ENCODE measurements at places on chromosomes 16 and 17.
A peak's percentile ranks its signal among the peaks of the same experiment; 100 is the strongest.

GRCh38 chr17:73867056-73867455, 222.8 kb upstream of the SDK2 start:
- no peak for DNase-seq

DNA sequence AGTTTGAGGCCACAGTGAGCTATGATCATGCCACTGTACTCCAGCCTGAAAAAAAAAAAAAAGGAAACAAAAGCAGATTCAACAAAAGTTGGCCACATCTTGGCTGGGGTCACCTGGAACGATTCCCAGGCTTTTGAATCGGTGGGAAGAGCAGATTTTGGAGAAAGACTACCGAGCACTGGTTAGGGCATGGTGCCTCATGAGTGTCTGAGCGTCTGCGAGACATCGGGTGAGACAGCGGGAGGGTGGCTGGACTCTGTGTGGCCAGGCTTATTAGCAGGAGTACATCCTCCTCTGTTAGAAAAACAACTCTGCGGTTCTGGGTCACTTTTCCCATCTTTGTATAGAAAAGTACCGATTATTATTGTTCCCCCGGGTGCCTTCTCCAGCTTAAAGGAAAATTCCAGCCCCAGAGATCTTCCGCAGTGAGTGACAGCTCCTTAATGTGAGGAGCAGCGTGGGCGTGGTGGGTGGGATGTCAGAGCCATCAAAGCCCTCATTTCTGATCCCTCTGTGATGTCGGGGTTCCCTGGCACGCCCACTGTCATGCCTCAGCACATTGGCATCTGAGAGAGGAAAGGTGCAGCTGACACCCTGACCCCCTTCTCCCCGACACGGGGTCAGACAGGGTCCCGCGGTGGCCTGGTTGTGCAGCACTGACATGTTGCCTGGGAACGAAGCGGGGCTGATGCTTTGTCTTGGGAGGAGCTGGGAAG, 6.9 kb downstream of the RGS9 start:
- no peak for DNase-seq

DNA sequence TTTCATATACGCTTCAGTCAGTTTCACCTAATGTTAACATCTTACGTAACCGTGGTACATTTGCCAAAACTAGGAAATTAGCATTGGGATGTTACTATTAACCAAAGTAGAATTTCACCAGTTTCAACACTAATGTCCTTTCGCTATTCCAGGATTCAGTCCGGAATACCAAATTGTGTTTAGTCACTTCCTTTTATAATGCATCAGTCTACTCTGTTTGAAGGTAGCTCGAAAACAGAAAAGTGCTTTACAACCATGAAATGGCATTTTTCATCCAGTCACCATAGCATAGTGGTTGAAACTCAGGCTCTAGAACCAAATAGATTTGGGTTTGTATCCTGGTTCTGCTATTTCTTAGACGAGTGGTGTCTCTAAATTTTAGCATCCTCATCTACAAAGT, 29.4 kb downstream of the AP2B1 start:
- no peak for DNase-seq

- DNase-seq, result no peak
These were observed 8.3 kb downstream of the ANKRD40 start for GRCh38 chr17:50699410-50699809.

GRCh38 chr16:25838724-25839186, 147.0 kb downstream of the HS3ST4 start:
- peak; percentile 55 for DNase-seq

DNA sequence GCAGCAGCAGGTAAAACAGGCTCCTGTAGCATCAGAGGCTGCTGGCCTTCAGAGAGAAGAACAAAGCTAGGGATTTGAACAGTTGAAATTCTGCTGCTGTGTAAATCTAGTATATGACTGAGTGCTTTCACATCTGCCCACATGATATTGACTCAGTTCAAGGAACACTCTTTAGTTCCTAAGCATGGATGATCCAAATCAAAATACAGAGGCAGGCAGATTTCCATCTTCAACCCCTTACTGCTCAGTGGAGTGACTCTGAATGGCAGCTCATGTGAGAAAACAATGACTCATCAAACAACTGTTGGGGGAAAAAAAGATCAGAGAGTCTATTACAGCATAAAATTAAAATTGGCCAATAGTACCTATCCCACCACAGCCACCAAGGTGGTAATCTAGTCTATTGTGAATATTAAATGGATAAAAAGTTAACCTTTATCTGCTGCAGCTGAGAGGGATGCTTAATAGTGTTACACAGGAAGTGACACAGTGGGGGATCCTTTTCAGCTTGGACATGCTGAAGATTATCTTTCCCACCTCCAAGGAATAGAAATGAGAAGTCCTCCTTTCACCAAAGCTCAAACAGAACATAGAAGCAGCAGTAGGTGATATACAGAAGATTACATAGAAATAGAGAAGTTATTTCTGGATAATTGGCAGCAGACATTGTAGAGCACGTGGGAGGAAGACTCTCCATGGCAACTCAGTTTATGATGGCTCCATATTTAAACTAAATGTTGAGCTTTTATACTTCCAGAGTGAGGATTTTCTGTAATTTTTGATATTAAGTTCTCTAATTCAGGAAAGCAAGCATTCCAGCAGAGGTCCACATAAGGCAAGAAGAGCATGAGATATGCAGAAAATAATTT, 239.7 kb upstream of the ERCC4 start:
- no peak for DNase-seq

GRCh38 chr16:82949016-82949415, 322.2 kb downstream of the CDH13 start:
- no peak for DNase-seq

DNA sequence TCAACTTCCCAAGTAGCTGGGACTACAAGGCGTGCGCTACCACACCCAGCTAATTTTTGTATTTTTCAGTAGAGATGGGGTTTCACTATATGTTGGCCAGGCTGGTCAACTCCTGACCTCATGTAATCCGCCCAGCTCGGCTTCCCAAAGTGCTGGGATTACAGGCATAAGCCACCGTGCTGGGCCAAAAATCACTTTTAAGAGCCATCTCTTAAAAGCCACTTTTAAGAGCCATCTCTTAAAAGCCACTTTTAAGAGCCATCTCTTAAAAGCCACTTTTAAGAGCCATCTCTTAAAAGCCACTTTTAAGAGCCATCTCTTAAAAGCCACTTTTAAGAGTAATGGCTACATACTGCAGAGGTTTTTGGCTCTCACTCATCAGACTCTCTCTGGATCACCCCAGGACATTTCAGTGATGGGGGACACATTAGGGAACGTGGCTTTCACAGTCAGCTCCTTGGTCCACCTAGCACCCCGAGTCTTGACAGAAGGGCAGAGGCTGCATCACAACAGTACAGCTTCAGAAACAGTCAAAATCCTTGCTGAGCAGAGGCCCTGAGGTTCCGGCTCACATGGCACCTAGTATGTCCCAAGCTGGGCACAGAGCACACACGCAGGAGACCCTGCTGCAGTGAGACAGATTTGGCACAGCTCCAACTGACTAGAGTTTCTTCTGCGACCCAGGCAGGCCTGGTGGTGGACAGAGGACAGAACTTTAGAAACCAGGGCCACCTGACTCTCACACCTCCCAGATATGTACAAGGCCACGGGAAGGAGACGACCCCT, 23.6 kb downstream of the RANBP10 start:
- DNase-seq, result no peak

GRCh38 chr16:21150375-21151001, at the start of gene DNAH3:
TSS of gene DNAH3 (minus strand) at chr16:21150846. CDS start at chr16:21150319, 527 bp downstream.
- peak; percentile 12 for DNase-seq

DNA sequence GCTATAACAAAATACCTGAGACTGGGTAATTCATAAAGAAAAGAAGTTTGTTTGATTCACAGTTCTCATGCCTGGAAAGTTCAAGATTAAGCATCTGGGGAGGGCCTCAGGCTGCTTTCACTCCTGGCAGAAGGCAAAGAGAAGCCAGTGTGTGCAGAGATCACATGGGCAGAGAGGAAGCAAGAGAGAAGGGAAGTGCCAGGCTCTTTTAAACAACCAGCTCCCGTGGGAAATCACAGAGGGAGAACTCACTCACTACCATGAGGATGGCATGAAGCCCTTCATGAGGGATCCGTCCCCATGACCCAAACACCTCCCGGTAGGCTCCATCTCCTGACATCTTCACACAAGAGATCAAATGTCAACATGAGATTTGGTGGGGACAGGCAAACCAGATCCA, 501.6 kb downstream of the MAF start:
- no peak for DNase-seq

- DNase-seq, result no peak
These were observed 167.3 kb upstream of the IRX3 start for GRCh38 chr16:54453871-54454270.

- no peak for DNase-seq
These were observed 38.4 kb downstream of the CENPV start for GRCh38 chr17:16314859-16315258.

DNA sequence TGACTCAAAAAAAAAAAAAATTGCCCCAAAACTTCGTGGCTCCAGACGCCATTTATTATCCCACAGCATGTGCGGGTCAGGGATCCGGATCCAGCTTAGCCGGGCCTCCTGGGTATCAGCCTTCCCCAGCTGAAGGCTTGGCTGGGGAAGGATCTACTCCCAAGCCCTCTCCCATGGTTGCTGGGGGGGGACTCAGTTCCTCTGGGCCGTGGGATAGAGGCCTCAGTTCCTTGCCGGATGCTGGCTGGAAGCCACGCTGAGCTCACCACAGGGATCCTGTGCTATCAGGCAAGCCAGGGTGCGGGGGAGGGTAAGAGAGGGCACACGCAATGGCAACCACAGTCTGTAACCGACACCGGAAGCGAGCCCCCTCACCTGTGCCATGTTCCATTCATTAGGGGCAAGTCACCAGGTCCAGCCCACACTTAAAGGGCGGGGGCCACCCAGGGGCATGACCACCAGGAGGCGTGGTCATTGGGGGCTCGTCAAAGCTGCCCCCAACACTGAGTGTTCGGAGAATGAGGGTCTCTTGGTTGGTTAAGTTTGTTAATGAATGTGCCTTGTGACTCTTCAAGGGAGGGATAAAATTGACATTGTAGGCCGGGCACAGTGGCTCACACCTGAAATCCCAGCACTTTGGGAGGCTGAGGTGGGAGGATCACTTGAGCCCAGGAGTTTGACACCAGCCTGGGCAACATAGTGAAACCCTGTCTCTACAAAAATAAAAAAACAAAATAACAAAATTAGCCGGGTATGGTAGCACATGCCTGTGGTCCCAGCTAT, 210.0 kb upstream of the GSE1 start:
- no peak for DNase-seq

DNA sequence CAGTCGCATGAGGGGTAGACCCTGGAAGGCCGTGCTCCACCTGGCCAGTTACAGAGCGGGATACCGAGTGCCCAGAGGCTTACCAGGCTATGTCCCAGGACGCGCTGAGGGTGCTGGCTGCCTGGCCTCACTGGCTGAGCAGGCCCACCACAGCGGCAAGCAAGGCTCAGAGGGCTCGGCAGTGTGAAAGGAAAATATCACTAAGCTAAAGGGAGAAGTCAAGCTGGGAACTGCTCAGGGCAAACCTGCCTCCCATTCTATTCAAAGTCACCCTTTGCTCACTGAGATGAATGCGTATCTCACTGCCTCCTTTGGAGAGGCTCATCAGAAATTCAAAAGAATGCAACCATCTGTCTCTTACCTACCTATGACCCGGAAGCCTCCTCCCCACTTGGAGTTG, 37.4 kb downstream of the CCDC57 start:
- DNase-seq, result no peak

- no peak for DNase-seq
These were observed 10.3 kb downstream of the UBE2O start for GRCh38 chr17:76442341-76443338.

DNA sequence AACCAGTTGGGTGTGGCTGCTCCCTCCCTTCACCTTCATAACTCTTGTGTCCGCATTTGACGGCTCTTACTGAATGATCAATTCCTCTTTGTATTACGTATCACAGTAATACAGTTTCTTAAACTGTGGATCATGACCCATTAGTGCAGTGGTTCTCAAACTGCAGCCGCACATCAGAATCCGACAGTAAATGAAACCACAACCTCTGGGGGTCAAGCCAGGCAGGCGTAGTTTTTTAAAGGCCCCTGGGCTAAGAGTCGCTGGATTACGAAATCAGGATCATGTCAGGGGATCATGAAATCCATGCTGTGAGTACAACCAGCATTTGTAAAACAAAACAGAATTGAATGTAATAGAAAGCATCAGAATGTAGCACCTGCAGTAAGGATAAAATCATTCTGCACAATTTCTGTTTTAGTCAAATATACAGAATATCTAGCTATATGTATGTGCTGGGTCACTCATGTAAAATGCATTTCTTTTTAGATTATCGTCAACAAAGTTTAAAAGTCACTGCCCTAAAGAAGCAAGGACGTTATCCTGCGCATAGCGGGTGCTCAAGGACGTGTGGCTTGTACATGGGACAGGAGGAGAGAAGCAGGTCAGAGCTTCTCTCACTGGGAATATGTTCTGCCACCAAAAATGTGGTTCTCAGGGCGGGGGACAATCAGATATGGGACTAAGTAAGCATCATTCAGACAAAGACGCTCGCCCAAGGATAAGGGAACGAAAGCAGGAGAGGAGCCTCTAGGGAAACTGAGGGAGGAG, 113.1 kb downstream of the ZFHX3 start:
- peak; percentile 45 for DNase-seq

GRCh38 chr17:39264119-39264518, 38.4 kb upstream of the STAC2 start:
- DNase-seq, result no peak

DNA sequence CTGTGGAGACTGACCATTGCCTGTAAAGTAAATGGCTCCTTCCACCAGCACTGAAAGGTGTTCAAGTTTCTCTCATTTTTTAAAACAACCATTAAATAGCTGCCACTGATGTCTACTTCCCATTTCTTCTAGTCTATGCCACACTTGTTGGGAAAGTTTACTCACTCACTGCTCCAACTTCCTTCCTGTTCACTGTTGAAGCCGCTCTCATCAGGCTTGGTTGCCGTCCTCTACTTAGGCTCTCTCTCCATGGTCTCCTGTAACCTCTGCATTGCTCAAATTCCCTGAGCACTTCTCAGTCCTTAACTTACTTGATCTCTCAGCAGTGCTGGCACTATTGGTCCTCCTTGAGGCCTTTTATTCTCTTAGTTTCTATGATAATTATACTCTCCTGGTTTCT, 32.4 kb downstream of the SNX11 start:
- DNase-seq, result no peak

DNA sequence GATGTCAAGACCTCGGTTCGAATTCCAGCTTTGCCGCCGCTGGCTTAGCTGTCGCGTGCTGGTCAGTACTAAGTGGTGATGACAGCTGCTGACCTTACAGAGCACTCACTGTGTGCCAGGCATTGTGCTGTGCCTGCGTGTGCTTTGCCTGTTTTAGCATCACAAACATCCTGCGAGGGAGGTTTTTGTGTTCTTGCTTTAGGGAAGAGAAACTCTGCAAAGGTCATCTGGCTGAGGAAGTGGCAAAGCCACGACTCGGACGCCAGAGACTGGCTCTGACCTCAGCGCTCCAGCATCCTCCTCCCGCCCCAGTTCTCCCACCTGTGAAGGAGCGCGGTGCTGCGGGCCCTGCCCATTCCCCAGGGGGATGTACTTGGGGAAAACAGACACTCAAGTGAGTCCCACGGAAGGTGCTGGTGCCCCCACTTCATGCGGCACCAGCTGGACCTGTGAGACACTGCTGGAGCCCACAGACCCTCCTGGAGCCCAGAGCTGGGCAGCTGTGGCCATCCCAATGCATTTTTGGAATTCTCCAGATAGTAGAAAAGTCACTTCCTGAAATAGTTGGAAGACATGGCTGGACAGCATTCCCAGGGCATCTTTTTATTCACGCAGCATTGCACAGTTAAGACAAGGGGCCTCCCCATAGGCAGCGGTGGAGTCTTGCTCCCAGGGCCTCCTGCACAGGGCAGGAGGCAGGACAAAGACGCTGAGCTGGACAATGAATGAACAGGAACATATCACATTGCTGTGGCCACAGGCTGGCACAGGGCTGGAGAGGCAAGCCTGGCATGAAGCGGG, 20.0 kb upstream of the HERPUD1 start:
- DNase-seq, result no peak

GRCh38 chr17:12722282-12722681, 56.6 kb downstream of the MYOCD start:
- DNase-seq, result no peak

Data from foreskin fibroblast (primary cell).